ENCODE measurements at places on chromosomes 2 and 18.

DNA sequence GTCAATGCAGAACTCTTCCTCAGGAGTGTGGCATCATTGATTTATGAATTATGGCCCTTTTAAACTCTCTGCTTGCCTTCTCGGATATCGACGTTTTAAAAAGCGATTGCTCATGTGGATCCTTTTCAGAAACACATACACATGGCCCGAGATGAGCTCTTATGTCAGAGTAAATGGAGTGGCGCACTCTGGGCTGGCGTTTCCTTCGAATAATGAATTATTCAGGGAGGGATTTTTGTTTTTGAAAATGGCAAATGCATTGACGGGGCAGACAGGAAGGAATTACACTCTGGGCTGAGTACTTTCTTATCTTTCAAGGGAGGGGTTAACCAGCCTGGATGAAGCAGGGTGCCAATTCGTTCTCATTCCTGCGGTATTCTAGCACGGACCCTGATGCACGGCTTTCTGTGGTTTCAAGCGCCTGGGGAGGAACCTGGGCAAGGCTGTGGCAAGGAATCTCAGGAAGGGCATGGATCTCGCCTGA is 142.7 kb downstream of the PRKCE start:
- DNase-seq: no peak

GRCh38 chr2:186984966-186985365 is 136.0 kb upstream of the ZSWIM2 start:
- DNase-seq: no peak

DNA sequence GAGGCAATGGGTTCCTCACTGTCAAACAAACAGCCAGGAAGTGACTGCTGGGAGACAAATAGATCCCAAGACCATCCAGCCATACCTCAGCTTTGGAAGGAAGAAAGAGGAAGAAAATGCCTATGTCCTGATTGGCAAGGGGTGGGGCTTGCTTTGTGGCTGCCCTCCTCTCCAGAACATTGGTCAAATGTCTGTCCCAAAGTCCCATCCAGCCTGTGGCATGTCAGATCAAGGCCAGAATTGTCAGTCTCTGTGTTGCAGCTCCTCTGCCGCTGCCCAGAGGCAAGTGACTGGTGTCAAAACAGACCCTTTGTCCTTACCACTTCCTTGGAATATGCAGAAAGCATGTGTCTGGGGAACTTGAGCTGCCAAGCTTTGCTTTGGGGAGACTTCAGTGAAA is 63.0 kb upstream of the SMAD2 start:
- no peak for DNase-seq

- no peak for DNase-seq
Observed at GRCh38 chr2:199680482-199680881, 170.5 kb downstream of the FTCDNL1 start.

DNA sequence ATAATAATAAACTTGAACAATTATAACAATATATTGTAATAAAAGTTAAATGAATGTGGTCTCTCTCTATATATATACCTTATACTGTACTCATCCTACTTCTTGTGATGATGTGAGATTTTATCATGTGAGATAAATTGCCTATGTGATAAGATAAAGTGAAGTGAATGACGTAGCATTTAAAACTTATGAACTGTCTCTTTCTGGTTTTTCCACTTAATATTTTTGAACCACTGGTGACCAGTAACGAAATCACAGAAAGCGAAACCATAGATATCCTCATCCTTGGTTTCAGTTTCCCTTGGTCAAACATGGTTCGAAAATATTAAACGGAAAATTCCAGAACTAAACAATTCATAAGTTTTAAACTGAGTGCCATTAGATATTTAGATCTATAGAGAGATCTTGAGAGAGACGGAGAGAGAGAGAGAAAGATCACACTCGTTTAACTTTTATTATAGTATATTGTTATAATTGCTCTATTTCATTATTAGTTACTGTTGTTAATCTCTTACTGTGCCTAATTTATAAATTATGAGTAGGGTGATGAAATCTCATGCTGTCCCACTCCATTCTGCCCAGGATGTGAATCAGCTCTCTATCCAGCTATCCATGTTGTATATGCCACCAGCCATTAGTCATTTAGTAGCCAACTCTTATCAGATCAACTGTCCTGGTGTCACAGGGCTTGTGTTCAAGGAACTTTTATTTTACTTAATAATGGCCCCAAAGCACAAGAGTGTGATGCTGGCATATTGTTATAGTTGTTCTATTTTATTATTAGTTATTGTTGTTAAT is 156.8 kb downstream of the THADA start:
- DNase-seq: peak; percentile 43

- no peak for DNase-seq
Observed at GRCh38 chr2:37366773-37367172, 22.3 kb downstream of the QPCT start.

DNA sequence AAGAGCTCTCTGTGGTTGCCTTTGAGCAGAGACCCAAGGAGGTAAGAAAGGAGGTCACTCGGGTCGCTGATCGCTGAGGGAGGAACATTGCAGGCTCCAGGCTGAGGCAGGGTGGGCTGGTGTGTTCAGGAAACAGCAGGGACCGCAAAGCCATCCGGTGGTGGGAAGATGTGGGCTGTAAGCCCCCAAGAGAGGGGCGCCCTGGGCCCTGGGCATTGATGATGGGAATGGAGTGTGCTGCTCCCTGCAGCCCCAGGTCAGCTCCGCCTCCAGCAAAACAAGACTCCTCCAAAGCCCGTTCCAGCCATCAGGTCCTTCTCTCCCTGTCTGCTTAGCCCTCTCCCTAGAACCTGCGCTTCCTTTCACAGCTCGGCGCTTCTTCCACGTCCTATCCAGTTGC is 229.7 kb downstream of the KLHL29 start:
- no peak for DNase-seq

- no peak for DNase-seq
Observed at GRCh38 chr18:78666666-78667335, 312.8 kb upstream of the SALL3 start.

- no peak for DNase-seq
Observed at GRCh38 chr2:211611061-211611518, 927.5 kb downstream of the ERBB4 start.

DNA sequence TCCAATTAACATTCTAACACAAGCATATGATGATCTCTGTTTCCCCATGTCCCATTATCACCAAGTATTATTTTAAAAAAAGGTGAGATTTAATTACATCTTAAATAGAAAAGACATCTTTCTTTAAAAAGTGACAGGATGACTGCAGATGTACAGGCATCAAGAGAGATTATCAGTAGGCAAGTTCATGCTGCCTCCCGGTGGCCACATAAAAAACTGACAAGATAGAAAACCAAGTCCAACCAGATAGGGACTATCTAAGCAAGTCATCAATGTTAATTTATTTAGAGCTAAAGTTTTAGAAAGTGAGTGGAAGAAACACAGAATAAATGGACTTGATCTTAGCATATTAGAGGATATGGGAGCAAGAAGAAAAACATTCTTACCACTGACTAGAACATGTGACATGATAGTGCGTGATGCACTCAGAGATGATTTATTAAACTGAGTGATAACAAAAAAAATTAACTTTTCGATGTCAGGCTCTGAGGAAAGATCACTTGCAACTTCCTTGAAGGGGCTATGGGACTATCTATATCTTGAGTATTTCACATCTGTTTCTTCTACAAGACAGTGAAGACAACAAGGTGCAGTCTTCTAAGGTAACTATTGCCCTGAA is 5.4 kb upstream of the TDRD15 start:
- peak; percentile 7 for DNase-seq

- DNase-seq: no peak
Observed at GRCh38 chr2:119846021-119846420, 86.3 kb downstream of the PTPN4 start.

GRCh38 chr18:46448347-46448746 is 208.7 kb downstream of the LOXHD1 start:
- no peak for DNase-seq

- no peak for DNase-seq
Observed at GRCh38 chr2:59288771-59289170, 1047.6 kb upstream of the FANCL start.

- DNase-seq: peak; percentile 7
Observed at GRCh38 chr2:58734365-58734764, 493.2 kb upstream of the FANCL start.

GRCh38 chr2:127671557-127672302 is 3.6 kb downstream of the LIMS2 start:
- DNase-seq: no peak

- peak; percentile 58 for DNase-seq
Observed at GRCh38 chr2:118750959-118751565, 96.4 kb downstream of the EN1 start.

DNA sequence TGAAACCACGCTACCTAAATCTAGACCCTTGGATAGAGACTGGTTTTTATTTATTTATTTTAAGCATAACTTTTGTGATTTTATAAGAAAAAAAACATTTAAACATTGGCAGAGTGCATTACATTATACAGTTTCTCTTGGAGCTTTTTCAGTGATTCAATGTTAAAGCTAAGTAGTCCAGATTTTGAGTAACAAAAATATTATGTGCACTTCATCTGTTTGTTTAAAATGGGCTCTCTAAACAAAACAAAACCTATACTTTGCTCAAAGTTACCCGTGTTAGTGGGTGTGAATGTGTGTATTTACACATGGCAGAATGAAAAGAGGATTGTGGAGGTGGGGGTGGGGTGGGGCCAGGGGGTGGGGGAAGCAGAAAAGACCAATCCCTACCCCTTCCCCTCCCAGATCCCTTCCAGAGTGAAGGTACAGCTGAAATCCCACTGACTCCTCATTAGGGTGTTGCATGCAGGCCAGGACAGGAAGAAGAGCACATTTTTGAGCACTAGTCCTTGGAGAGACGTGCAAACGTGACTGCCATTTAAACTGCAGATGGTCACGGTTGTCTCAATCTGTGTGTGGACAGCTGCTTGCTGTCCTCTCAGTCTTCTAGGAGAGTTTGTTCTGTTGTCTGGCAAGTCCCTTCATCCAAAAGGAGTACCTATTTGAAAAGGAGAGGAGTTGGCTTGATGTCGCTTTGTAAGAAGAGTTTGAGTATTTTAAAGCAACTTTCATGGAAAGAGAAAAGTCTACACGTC is 303.0 kb downstream of the ICOS start:
- DNase-seq: no peak

DNA sequence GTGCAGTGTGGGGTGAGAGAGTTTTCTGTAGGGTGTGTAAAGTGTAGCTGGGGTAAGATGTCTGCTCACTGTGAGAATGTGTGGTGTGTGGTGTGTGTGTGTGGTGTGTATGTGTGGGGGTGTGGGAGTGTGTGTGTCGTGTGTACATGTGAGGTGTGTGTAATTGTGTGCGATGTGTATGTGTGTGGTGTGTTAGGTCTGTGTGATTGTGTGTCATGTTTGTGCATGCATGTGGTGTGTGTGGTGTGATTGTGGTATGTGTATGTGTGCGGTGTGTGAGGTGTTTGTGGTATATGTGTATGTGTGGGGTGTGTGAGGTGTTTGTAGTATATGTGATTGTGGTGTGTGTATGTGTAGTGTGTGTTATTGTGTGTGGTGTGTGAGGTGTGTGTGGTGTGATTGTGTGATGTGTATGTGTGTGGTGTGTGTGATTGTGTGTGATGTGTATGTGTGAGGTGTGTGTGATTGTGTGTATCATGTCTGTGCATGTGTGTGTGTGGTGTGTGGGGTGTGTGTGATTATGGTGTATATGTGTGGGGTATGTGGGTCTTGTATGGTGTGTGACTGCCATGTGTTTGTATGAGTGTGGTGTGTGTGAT is 241.7 kb upstream of the HDAC4 start:
- no peak for DNase-seq

DNA sequence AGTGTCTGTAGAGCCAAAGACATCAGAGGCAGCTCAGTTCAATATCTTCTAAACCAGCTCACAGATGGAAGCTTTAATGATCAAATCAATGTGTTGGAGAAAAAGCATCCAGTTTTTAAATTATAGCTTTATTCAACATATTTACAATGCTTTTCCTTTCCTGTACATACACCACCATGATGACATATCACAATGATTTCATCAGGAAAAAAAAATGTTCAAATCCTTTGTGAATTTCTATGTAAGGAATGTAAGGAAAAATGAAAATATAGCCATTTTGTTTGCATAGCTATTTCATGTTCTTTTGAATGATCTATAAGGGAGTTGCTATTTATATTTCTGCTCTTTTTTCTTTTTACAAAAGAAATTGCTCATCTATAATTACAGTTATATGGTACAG is 134.7 kb upstream of the CDH20 start:
- DNase-seq: peak; percentile 3

GRCh38 chr18:64956465-64956864 is 794.3 kb upstream of the CDH7 start:
- no peak for DNase-seq

- no peak for DNase-seq
Observed at GRCh38 chr2:18444806-18445205, 115.6 kb downstream of the RDH14 start.

- DNase-seq: no peak
Observed at GRCh38 chr18:69585696-69586095, 185.0 kb downstream of the DOK6 start.

GRCh38 chr2:136111711-136112110 is 6.2 kb downstream of the CXCR4 start:
- no peak for DNase-seq

DNA sequence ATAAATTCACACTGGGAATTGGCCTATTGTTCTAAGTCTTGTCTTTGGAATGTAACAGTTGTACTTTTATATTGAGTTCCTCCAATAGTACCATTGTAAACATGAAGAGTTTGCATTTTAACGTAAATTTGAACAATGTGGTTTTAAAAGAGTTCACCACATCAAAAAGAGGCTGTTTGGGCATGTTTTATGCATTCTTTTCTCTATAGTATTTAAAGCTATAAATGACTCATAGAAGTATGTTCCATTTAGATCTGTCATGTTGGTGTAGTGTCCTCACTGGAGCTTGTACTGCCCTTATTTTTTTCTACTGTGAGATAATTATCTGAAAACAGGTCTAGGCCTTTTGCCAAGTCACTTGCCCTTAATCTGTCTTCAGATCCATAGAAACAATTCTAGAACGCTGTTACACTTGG is 141.9 kb downstream of the RHBDD1 start:
- peak; percentile 92 for DNase-seq

- DNase-seq: no peak
Observed at GRCh38 chr18:62399781-62400308, 74.7 kb downstream of the TNFRSF11A start.

DNA sequence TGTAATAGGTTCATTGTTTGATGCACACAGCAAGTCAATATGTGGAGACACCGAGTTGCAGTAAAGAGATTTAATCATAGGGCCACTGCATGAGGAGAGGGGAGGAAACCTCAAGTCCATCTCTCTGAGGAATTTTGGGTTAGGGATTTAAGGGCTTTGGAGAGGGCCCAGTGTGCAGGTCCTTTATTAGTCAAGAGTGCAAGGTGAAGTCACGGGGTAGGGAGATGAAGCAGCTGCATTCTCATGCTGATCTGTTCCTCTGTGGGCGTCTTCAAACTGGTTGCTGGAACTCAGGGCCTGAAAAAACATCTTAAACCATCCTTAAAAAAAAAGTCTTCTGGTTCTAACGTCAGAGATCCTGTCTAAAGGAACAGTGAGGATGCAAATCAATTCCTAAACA is 131.6 kb downstream of the NXPH2 start:
- DNase-seq: no peak

- no peak for DNase-seq
Observed at GRCh38 chr18:26635466-26635865, 87.1 kb upstream of the KCTD1 start.
